ENCODE measurements at places on chromosomes 2 and 18.
A peak's percentile ranks its signal among the peaks of the same experiment; 100 is the strongest.

- DNase-seq: no peak
Measured at GRCh38 chr2:151766437-151767153, 32.3 kb upstream of the NEB start.

DNA sequence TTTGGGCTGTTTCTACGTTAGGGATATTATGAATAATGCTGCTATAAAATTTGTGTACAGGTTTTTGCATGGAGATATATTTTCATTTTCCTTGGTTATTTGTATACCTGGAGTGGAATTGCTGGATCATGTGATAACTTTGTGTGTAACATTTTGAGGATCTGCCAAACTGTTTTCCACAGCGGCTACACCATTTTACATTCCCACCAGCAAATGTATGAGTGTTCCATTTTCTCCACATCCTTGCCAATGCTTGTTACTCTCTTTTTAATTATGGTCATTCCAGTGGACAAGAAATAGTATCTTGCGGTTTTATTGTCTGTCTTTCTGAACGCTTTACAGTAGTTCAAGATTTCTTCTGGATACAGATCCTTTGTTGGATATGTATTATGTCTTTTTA is 13.6 kb downstream of the GORASP2 start:
- DNase-seq: no peak

DNA sequence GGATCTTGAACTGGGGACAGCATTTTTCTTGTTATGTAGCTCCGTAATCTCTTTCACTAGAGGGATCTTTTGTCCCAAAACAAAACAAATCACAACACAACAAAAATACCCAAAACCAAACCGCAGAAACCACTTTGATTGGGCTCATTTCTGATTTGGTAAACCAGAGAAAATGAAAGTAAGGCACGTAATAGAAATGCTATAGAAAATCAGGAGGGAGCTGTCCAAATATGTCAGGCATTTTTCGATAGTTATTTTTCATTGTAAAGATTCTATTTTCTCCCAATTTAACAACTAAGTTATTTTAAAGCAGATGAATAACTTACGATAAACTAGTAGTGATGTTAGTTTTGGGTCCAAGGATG is 406.5 kb downstream of the XIRP2 start:
- DNase-seq: peak; percentile 18

DNA sequence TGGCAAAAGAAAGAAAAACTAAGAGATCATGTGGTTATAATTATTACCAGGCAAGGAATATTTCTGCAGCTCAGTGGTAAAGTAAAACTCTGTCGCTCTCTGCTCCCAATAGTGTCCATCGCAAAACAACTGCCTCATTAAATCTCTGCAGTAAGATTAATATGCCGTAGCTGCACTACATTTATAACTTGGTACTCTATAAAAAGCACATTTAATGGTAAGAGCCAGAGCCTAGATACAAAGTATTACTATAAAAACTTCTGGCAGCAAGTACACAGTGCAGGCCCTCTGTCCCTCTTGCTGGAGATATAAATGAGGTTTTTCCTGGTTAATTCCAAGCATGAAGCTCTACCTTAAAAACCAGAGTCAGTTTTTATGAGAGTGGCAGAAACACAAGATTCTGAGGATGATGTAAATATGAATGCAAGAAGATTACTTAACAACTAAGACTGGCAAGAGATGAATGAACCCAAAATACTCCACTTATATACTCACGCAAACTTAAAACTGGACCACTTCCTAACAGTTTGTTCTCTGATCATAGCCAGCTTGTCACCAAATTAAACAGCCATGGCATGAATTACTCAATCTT is 25.5 kb downstream of the ZNF521 start:
- peak; percentile 37 for DNase-seq

DNA sequence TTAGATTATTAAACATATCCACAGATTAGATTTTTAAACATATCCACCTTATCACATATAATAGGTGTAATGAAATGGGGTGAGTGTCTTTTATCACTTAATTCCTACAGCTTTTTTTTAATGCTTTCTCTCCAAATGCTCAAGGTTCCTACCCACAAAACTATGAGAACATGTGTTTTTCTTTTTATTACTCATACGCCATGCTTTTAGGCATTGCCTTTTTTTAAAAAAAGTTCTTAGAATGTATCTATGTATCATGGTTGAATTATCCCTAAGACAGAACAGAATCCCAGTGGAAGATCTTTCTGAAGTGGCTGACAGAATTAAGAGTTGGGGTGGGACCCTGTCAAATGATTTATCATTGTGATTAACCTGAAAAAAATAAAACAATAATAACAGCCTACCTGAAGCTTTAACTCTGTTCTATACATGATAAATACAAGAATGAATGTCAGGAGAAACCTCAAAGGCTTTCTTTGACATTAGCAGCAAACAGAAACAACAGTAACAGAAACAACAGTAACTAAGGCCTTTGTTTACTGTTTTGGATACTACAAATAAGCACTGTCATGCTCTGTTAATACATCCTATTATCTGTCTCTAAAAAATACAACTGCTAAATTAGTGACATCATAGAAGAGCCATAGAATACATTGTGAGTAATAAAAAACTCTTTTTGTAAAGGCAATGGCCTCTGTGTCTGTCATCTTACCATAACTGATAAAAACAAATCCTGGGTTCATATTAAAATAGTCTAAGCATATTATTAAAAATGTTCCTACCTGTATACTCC is 4.1 kb upstream of the ZNF397 start:
- no peak for DNase-seq

- DNase-seq: no peak
Measured at GRCh38 chr18:48250918-48251317, 158.3 kb downstream of the ZBTB7C start.

DNA sequence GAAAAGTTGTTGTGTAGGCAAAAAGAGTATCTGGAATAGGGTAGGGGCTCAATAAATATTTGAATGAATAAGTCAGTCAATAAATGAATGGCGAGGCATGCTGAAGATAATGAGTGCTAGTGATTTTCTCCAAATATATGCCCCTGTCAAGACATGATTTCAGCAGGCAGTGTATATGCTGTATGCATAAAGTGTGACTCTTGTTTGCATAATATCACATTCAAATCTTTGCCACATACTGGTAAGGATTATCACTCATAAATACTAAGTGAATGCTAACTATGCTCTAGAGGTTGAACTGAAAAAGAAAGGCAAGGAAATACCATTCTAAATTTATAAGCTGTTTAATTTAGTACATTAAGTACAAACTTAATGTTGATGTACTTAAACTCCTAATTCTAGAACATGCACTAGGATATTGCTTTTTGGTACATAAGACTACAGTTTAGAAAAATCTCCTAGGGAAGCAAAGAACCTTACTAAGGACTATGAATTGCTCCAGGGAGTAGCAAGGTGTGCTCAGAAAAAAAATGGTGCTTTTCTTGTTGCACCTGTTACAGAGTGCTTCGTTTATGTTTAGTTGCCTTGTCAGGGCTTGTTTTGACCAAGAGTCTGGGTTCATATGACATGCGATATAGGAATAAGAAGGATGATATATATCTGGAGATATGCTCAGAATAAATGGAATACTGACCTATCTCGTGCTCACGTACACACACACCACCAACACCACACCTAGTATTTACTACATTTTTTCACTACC is 224.0 kb upstream of the TANK start:
- no peak for DNase-seq

- DNase-seq: no peak
Measured at GRCh38 chr18:26482569-26482968, 65.8 kb downstream of the KCTD1 start.
